Osteoblast (primary cell): ENCODE measurements at places on chromosomes 7 and 10. TPM values are rescaled to one million over a fixed set of nuclear protein-coding genes. Genes with fewer than 3 reads are reported as not detected.

The OR9A2 gene
- not detected in 2 replicates for total RNA-seq

The ZNF425 gene
- 4.3 and 4.7 TPM in 2 replicates for total RNA-seq

GRCh38 chr10:115963848-115964247, 309.2 kb downstream of the GFRA1 start:
- H3K4me3 ChIP-seq = no peak overlapping the region
- no peak overlapping the region for H3K27ac ChIP-seq
- H3K27me3 ChIP-seq = peaks cover 2% of the 10 kb centered on the region
- no peaks in the 10 kb centered on the region for H3K4me1 ChIP-seq

GRCh38 chr10:121899727-121900126, 28.1 kb downstream of the ATE1 start:
- no peak overlapping the region for H3K27ac ChIP-seq
- H3K4me1 ChIP-seq = no peaks in the 10 kb centered on the region
- H3K4me3 ChIP-seq = no peak overlapping the region
- peaks cover 4% of the 10 kb centered on the region for H3K36me3 ChIP-seq
- H3K27me3 ChIP-seq = no peaks in the 10 kb centered on the region

DNA sequence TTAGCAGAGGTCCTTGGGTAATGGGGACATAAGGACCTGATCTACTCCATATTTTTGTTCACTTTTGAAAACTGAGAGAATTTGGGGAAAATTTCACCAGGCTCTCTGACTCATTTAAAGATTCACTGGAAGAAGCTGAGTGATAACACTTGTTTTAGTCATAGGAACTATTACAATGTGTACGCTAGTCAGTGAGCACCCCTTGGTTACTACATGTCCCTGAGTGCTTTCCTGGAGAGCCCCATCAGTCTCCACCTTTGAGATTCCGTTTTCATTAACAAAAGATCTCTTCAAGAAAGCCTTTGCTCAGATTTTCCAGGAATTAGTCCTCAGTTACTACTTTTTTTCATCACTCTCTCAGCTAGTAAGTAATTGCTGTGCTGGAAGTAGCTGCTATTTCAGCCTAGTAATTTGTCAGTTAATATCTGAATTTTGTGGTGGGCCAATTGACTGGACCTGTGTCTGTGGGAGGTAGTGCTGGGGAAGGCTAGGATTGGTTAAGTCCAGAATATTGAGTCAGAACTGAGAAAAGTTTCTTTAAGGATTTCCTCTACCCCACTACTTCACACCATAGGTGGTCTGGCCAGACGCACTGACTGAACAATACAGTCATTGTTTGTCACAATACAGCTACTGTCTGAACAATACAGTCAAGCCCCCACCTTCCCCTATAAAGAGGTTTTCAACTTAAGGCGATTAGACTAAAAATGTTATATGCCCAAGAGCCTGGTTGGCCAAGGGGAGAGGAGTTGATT, 235.0 kb downstream of the CCDC7 start:
- no peak for DNase-seq
- no peaks in the 10 kb centered on the region for H3K27me3 ChIP-seq
- no peaks in the 10 kb centered on the region for H3K36me3 ChIP-seq
- no peak overlapping the region for H3K4me3 ChIP-seq

- H3K4me1 ChIP-seq = no peaks in the 10 kb centered on the region
- no peak overlapping the region for H3K27ac ChIP-seq
Observed at GRCh38 chr7:67917437-67917755, 920.8 kb downstream of the TYW1 start.

GRCh38 chr10:112815269-112816032, 134.6 kb upstream of the TCF7L2 start:
- peak; percentile 89 for DNase-seq
- peaks cover 34% of the 10 kb centered on the region for H3K4me1 ChIP-seq
- peak overlapping the region; percentile 23 for H3K27ac ChIP-seq
- no peaks in the 10 kb centered on the region for H3K36me3 ChIP-seq

DNA sequence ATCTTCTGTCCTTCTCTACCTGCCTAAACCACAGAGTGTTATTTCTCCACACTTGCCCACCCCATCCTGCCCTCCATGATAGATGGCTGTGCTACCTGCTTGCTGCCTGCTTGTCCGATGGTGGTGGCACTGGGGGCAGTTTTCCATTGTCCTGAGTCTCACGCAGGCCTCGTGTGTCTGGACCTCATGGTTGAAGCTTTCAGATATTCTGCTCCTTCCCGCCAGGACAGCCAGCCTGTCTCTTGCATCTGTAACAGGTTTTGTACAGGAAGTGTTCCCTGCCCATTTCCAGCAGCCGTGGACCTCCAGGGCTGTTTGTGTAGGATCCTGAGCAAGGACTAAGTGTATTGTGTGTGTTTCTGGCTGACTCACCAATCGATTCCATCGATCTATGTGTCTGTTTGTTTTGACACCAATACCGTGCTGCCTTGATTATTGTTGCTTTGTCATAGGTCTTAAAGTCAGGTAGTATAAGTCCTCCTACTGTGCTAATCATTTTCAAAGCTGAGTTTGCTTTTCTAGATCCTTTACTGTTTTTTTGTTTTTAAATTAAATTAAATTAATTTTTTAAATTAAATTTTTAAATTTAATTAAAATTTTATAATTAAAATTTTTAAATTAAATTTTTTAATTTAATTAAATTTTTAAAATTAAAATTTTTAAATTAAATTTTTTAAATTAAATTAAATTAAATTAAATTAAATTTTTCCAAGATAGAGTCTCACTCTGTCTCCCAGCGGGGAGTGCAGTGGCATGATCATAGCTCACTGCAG, 8.5 kb downstream of the IL15RA start:
- no peak overlapping the region for H3K4me3 ChIP-seq
- DNase-seq = no peak
- H3K36me3 ChIP-seq = no peaks in the 10 kb centered on the region
- H3K27me3 ChIP-seq = no peaks in the 10 kb centered on the region
